ENCODE measurements at places on chromosomes 6 and 20.

GRCh38 chr6:31081872-31082271 is 30.5 kb downstream of the C6orf15 start:
- peaks cover 19% of the 10 kb centered on the region for H3K27me3 ChIP-seq
- H3K4me3 ChIP-seq, result no peak overlapping the region
- DNase-seq, result no peak
- no peak overlapping the region for H3K27ac ChIP-seq

- no peak for DNase-seq
- no peaks in the 10 kb centered on the region for H3K27me3 ChIP-seq
- no peak overlapping the region for H3K27ac ChIP-seq
- no peaks in the 10 kb centered on the region for H3K4me1 ChIP-seq
- H3K4me3 ChIP-seq, result no peak overlapping the region
- H3K36me3 ChIP-seq, result no peaks in the 10 kb centered on the region
Measured at GRCh38 chr6:15995493-15995892, 133.4 kb upstream of the MYLIP start.

- no peak for DNase-seq
- H3K27me3 ChIP-seq, result no peaks in the 10 kb centered on the region
- no peak overlapping the region for H3K27ac ChIP-seq
- no peaks in the 10 kb centered on the region for H3K4me1 ChIP-seq
- H3K4me3 ChIP-seq, result no peak overlapping the region
Measured at GRCh38 chr6:107576852-107577251, 86.9 kb downstream of the SOBP start.

GRCh38 chr6:112802144-112802543 is 455.0 kb downstream of the RFPL4B start:
- no peaks in the 10 kb centered on the region for H3K36me3 ChIP-seq
- no peak for DNase-seq
- H3K27ac ChIP-seq, result no peak overlapping the region
- H3K4me1 ChIP-seq, result no peaks in the 10 kb centered on the region
- H3K4me3 ChIP-seq, result no peak overlapping the region

DNA sequence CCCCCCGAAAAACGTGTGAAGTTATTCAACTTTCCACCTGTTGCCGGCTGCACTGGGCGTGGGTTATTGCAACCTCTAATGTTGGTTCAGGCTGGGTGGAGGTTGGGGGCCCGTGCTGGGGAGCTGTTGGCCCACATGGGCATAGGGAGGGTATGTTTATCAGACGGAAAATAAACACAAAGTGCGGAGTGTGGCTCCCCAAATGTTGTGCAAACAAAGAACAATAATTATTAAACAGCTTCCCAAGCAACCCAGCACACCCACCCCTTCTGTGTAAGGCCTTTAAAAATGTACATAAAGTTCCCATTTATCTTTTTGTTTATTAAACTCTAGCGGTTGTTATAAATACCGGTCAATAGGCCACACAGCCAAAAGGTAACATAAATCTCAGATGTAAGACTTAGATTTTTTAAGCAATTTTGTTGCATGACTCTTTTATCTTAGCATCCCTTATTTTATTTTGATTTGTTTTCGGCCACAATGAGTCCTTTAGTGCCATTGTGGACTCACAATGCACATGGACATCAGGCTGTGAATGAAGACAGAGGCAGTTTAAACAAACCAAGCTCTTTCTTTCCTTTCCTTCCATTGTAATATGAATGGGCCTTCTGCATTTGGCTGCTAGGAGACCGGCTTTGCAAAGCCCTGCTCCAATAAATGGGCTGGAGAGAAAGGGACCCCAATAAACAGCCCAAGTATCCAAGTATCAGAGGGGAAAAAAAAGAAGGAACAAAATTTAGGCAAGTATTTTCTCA is 6.9 kb upstream of the DLL1 start:
- no peak for DNase-seq
- H3K27me3 ChIP-seq, result peaks cover 72% of the 10 kb centered on the region
- H3K4me1 ChIP-seq, result peaks cover 31% of the 10 kb centered on the region
- H3K27ac ChIP-seq, result peak overlapping the region; percentile 77
- H3K36me3 ChIP-seq, result no peaks in the 10 kb centered on the region
- no peak overlapping the region for H3K4me3 ChIP-seq
